ENCODE measurements at places on chromosomes 7 and 10.

DNA sequence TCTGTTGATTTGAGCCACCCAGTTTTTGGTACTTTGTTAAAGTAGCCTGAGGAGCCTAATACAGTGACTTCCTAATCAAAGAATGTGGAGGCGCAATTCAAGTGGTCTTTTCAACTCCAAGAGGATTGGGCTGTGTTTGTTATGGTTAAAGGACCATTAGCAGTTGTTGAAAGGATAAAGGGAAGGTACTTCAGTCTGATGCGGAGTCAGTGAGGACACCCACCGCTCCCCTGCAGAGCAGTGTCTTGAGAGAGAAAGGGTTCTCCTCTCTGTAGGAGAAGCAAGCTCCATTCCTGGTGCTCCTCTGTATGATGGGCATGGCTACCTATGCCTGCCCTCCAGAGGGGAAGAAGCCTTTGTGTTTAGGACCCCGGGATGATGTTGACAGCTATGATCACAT is 590.6 kb upstream of the C7orf33 start:
- no peak for DNase-seq

- DNase-seq, result no peak
Observed at GRCh38 chr7:152663931-152664330, 12.0 kb downstream of the XRCC2 start.

GRCh38 chr10:48580236-48580635 is 24.6 kb downstream of the ARHGAP22 start:
- no peak for DNase-seq

- no peak for DNase-seq
Observed at GRCh38 chr10:103750836-103751235, 104.5 kb downstream of the SH3PXD2A start.

DNA sequence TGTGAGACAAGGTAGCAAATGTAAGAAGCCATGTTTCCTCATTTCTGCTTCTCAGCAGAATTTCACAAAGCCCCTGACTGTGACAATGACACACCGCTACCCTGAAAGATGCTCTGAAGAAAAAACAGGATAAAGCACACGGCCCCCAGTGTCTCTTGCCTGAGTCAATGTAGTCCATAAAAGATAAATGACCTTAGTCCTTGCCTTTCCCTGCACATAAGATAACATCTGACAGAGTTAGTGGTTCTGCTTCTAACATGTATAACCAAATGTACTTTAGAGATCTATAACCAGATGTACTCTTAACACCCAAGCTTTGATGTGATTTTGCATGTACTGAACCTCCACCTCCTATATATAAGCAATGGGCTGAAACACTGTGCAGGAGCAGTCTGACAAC is 3.0 kb upstream of the SND1 start:
- DNase-seq, result no peak

- no peak for DNase-seq
Observed at GRCh38 chr7:80724249-80724871, 85.9 kb downstream of the CD36 start.

DNA sequence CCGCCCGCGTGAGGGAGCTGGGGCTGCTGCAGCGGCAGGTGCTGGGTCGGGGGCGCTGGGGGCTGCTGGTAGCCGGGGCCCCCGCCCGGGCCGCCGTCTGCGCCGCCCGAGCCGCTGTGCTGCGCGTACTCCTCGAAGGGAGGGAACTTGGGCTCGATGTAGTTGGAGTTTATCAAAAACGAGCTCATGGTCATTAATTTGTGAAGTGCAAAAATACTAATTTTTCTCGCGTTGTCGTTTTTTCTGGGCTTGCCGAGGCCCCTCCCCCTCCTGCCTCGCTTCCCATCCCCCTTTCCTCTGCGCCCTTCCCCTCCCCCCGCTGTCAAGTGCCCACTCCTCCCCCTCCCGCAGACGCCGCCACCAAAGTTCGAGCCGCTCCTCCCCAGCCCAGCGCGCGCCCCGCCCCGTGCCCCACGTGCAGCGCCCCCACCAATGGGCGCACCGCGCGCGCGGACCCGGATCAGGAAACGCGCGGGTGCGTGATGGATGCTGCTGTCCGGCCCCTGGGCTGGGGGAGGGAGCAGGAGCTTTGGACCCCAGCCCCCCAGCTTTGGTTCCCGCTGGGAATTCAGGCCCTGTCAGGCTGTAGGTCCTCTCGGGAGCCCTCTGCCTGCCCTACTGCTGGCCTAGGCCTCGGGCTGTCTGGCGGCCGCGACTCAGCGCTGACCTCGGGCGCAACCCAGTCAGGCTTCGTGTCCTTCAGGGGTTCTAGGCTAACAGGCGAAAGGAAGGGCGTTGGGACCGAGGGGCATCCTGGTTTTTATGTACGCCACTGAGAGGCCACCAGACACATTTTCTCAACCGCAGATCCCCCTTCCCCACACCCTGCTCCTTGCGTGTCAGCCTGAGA is at the start of gene HOXA4:
Gene HOXA4, minus strand, starts transcription at position 218 of the 850 bp plus-strand sequence. Its CDS starts 24 bp downstream, at position 194.
- no peak for DNase-seq

GRCh38 chr10:19828278-19829049 is 12.2 kb downstream of the PLXDC2 start:
- no peak for DNase-seq

DNA sequence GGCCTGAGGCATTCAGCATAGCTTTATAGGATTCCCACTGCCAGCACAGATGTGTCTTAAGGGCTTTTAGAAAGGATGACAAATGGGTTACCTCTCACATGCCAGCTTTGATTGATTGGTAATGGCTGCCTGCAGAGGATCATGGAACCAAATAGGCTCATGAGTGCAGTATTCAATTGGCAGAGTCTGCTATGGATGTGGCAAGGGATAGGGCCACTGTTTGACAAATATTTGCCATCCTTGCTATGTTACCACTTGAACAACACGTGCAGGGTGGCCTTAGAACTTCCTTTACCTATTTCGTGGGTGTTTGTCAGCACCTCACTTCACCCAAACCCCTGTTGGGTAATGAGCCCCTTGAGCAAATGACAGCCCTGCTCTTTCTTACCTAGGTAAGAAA is 139.2 kb downstream of the C10orf105 start:
- DNase-seq, result no peak

DNA sequence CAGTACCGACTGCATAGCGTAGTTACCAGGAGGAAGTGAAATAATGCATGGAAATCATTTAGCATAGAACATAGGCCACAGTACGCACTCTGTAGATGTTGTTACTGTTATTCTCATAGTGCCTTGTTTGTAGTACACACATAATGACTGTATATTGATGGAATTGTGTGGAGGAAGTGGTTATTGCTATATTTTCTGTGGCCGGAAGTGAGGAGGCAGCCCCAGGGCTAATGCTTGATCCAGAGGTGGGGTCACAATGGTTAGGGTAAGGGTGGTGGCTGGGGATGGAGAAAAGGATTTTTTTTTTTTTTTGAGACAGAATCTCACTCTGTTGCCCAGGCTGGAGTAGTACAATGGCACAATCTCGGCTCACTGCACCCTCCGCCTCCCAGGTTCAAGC is 4.5 kb upstream of the MGAM start:
- DNase-seq, result no peak

- DNase-seq, result no peak
Observed at GRCh38 chr7:98234429-98235147, 17.4 kb downstream of the TECPR1 start.

DNA sequence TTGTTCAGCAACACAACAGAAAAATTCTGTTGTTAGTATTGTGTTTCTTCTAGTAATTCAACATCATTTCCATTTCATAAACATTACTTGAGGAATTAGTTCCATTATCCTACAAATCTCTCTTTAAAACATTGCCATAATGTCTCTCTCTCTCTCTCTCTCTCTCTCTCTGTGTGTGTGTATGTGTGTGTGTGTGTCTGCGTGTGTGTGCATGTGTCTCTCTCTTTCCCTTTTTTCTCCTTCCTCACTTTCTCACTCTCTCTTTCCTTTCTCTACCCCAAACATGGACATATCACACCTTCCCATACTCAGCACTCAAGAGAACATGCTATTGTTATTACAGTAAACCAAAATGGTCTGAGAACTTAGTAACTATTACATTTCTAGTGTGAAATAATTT is 16.6 kb downstream of the LRRTM3 start:
- DNase-seq, result no peak

DNA sequence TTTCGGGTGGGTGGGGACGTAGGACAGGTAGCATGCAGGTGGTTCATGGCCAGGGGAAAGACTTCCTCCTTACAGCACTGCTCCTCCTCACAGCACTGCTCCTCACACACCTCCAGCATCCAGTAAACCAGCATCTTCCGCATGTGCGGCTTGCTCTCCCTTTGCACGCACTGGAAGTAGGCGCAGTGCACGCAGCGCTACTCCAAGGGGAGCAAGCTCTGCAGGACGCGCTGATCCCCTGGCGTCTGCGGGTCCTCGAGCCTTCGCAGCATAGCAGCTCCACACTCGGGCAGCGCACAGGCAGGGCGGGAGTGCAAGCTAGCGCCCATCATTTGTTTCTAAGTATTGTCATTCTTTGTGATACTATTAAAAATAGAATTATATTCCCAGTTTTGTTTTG is 30.5 kb upstream of the MAP3K8 start:
- DNase-seq, result no peak

Measured in GM12864 (cell line).